ENCODE measurements at places on chromosomes 4 and X.

- DNase-seq: no peak
Measured at GRCh38 chrX:45699158-45699557, 498.5 kb upstream of the DIPK2B start.

DNA sequence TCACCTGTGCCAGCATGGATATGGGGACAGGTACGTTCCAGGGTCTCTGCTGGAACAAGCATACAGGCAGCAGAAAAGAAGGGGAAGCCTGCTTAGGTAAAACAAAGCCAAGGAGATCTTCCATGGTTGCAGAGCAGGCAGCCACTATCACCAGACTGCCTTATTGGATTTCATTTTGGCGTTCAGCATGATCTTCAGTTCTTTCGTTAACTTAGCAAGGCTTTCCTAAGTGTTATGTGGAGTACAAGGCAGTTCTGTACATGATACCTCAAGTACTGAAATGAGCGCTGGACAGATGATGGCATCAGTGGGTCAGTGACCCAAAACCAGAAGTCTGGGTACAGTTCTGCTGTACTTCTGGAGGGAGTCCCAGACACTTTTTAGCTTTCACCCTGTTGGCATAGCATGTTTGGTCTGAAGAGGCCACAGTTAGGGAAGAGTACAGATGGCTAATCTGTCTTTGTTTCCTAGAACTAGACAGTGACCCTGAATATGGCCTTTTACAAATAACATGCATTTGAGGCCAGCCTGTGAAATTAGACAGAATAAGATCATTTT is 8.9 kb downstream of the SMIM20 start:
- no peak for DNase-seq

DNA sequence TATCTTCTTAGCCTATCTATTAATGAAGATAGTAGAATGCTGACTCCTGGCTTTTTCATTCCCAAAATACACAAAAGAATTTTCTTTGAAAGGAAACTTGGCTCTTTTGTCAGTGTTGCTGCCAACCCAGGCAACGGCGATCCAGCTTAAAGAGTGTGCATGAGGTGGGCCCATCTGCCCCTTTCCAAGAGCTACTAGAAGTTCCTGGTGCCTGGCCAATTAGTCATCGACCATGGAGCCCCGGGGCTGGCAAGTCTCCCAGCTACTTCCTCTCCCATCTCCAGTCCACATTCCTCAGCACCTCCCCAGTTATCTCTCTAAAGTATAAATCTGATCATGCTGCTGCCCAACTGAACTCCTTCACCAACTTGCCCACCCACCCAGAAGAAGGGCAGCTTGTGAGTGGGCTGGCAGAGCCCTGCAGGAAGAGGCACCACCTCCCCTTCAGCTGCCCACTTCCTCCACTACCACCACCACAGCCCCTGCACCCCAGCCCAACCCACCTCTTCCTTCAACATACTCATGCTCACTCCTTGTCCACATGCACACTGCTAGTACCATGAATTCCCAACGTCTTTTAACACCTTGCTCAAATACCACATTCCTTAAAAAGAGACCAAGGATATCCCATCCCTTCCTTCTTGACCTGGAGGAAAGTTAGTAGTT is 158.2 kb upstream of the MAP3K15 start:
- DNase-seq: no peak

DNA sequence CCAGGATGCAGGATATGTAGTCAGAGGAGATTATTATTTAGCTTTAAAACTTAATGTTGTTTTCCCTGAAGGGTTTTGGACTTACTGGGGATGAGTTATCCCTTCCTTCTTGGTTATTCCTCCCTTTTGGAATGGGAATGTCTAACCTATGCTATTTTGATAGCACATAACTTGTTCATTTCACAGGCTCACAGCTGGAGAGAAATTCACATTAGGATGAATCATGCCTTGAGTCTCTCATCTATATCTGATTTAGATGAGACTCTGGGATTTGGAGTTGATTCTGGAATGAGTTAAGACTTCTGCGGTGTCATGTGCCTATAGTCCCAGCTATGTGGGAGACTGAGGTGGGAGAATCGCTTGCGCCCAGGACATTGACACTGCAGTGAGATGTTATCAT is 81.1 kb downstream of the ATP11C start:
- DNase-seq: no peak

GRCh38 chr4:8355864-8356565 is 84.5 kb downstream of the ACOX3 start:
- no peak for DNase-seq

- DNase-seq: no peak
Measured at GRCh38 chr4:131547506-131547981, 1601.5 kb upstream of the PCDH10 start.

GRCh38 chr4:66636349-66636748 is 909.0 kb downstream of the CENPC start:
- DNase-seq: no peak

DNA sequence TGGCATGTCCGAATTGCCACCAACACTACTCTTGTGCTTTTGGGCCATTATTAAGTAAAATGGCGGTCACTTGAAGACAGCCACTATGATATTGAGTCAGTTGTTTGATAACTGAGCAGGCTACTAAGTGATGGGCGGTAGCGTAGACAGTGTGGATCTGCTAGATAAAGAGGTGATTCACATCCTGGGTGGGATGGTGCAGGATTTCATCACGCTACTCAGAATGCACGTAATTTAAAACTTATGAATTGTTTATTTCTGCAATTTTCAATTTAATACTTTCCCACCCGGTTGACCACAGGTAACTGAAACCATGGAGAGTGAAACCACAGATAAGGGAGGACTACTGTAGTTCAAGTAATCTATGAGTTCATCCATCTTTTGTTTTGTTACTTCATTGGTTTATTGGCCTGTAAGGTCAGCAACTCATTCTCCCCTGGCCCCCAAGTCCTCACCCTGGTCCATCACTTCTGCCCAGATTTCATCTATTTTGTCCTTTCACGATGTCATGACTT is 2.9 kb downstream of the ARAF start:
- no peak for DNase-seq

DNA sequence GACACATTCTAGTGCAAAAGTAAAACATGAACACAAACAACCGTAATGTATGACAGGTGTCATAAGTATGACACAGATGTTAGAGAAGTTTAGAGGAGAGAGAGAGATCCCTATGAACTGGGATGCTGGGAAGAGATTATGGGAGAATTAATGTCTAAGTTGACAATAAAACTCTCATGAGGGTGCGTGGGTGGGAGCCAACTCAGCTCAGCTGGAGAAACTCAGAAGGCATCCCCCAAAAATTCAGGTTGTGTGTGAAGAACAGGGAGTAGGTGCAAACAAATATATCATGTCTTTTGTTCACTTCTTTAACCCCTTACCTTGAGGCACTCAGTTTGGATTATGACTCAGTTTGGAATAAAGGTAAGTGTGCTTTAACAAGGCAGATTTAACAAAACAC is 484.1 kb downstream of the INPP4B start:
- DNase-seq: no peak

DNA sequence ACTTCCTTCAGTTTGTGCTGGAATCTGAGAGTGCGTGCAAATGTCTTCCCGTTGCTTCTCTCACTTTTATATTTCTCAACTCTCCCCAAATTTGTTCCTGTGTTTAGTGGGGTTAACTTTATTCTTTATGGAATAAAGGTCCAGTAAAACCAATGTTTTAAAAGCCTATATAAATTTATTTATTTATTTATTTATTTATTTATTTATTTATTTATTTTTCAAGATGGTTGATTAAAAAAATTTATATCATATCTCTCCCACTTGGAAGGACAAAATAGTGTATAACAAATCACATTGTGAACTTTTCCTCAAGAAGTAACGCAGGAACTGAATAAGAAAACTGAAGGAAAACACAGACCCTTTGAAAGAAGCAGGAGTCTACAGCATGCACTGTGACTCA is 95.3 kb upstream of the ITM2A start:
- no peak for DNase-seq

DNA sequence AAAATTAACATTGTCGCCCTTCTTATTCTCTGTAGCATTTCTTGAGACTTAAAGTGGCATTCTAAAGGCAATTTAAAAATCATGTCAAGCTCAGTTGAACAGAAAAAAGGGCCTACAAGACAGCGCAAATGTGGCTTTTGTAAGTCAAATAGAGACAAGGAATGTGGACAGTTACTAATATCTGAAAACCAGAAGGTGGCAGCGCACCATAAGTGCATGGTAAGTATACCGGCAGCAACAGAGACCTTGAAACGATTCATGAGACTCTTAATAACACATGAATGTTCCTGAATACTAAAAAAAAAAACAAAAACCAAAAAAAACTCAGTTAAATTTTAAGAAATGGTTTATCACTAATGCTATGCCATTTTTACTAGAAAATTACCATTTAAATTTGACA is 82.4 kb upstream of the HPRT1 start:
- no peak for DNase-seq

DNA sequence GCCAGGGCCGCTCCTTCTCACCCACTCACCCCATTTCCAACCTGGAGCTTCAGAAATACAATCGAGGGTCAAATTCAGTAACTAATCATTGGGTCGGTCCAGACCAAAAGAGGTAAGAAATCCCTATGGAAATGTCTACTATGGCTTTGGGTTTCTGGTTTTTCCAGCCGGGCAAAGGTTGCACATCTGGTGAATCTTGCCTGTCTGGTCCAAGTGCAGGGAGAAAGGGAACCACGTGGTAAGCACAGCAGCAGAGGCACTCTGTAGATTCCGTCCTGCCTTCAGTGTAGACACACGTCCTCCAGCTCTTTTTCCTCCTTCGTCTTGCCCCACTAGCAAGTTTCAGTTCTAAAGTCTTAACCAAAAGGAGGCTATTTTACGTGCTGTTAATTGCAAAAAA is 218.0 kb upstream of the JADE1 start:
- no peak for DNase-seq

DNA sequence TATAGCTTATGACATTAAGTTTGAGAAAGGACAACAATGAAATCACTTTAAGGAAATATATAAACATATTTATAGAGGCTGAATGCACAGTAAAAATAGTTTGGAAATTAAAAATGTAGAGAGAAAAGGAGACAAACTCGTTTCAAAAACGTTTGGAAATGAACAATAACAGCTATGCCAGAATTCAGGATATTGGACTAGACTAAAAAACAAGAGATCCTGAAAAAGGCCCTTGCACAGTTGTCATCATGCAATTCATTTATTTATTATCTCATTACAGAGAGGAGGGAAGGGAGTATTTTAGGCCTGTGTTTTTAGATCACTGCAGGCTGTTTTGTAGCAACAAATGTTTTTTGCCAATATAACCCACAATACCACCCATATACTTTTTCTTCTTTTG is 527.2 kb downstream of the ADGRL3 start:
- no peak for DNase-seq

DNA sequence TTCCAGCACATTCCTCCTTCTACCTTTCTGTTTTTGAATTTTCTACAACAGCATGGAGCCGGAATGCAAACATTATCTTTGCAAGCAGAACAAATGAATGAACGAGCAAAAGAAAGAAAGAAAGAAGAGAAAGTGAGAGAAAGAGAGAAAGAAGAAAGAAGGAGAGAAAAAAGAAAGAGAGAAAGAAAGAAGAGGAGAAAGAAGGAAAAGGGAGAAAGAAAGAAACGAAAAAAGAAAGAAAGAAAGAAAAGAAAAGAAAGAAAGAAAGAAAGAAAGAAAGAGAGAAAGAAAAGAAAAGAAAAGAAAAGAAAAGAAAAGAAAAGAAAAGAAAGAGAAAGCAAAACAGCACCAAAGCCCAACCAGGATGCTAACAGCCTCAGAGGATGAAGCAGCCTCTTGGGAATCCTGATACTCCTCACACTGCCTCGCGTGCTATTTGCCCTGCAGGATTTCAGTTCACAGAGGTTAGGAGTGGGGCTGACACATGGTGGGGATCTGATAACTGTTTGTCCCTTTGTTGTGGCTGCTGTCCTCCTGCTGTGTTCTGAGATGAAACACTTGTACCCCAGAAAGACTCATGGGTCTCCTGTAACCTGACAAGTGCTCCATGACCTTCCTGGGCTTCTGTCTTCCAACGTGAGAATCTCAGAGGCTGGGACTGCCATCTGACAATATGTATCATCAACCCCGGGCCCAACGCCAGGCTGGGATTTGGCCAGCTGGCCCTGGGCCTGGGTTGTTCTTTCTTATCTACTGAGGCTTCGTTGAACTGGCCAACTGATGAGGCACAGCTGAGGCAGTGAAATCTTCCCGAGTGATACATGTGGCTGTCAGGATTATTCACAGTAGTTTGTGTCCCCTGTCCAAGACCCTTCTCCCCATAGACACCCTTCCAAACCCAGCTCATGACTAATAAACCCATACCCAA is 61.0 kb downstream of the SEPSECS start:
- DNase-seq: no peak
